ENCODE measurements at places on chromosomes 6 and 20.
A peak's percentile ranks its signal among the peaks of the same experiment; 100 is the strongest.

- no peak for DNase-seq
These were observed 214.4 kb upstream of the DTNBP1 start for GRCh38 chr6:15877231-15877630.

- no peak for DNase-seq
These were observed 165.8 kb upstream of the EEF1E1 start for GRCh38 chr6:8268156-8268555.

DNA sequence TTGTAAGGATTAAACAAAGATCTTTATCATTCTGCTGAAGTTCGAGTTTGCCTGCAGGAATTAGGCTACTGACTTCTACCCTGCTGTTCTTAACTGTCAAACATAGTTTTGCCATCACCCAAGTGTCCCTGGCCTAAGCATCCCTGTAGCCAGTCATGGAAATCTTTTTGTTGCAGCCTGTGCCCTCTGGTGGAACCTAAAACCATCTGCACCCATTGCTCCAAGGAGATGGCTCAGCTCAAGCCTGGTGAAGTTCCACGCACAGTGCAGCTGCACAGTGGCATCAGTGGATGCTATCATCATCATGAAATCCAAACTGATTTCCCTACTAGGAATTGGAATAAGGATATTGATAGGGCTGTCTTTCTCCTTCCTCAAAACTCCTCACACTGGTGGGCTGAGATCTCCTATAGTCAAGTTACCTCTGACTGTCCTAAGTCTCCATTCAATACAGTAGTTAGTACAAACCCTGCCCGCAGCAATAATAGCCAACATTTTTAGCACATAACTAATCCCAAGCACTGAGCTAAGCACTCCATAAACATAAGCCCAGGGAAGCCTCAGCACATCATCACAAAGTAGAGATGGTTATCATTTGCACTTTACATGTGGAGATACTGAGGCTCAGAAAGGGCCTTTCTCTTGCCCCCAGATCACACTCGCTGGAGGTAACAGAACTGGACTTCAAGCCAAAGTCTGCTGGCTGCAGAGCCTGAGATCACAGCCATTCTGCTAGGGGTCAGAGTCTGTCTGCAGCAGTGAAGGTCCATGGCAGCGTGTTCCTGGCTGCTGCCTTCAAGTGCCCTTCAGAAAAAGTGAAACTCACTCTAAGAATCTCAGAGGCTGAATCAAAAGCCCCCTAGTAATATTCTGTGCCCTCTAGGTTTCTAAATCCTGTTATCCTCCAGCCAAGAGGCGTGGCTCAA, 77.2 kb upstream of the MC3R start:
- DNase-seq, result no peak

GRCh38 chr6:100565439-100566104, 100.9 kb upstream of the SIM1 start:
- DNase-seq, result no peak

DNA sequence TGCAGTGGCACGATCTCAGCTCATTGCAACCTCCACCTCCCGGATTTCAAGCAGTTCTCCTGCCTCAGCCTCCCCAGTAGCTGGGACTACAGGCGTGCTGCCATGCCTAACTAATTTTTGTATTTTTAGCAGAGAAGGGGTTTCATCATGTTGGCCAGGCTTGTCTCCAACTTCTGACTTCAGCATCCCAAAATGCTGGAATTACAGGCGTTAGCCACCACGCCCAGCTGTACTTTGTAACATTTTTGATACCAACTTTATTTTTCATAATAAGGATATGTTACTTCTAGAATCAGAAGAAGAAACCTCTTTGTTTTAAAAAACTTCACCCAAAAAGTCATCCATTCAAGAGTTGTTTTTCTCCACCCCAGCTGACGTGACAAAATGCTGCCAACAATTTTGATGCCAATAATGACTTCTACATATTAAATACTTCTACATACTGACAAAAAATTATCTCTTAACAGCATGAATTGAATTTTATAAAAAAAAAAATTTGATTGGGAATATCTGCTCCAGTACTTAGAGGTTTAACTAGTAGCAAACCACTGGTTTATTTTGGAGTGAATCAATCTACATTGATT, 22.5 kb upstream of the PRIM2 start:
- DNase-seq, result no peak

DNA sequence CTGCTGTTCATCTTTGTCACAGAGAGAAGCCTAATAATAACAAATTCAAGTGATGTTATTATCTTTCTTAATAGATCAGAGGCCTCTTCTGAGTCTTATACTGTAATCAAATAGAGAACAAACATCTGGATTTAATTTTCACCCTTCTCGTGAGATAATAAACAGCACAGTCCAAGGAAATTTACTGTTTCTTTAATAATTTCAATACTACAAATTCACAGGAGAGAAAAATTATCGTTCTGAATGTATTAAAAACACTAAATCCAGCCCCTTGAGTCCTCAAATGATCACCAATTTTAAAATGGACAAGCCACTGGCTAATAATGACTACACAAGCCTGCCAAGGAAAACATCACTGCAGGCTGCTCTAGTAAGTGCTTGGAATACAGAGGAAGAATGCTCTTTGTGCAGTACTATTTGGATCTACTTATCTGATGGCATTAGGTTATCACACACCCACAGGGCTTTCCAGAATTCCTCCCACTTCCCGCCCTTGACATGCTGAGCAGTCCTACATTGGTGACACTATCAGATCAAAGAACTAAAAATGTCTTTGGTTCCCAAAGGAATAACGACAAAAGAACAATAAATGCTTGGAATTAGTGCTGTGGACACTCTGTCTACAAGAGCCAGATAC, 38.1 kb downstream of the SYNE1 start:
- no peak for DNase-seq

- no peak for DNase-seq
These were observed 3.8 kb upstream of the IER3 start for GRCh38 chr6:30747902-30748769.

GRCh38 chr6:32190054-32190851, at the start of gene PBX2:
PBX2 (minus strand) TSS chr6:32190202; CDS start chr6:32189915, 287 bp downstream.
- peak; percentile 85 for DNase-seq

GRCh38 chr6:54525731-54526130, 217.5 kb downstream of the TINAG start:
- no peak for DNase-seq

DNA sequence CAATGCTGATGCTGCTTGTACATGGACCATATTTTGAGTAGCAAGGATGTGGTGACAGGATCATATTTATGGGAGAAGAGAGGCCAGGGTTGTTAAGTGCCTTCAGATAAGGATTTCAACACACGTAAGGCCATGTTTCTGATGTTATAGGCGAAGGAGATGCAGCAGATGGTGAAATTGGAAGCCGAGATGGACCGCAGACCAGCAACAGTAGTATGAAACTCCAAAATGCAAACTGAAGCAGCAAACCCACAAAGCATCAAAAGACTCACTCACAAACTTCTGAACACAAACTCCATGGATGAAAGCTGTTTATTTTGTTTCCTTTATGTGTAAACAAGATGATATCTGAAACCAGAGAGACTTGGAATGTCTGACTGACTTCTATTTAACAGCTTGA, 35.6 kb upstream of the LAMP5 start:
- DNase-seq, result no peak

- no peak for DNase-seq
These were observed 715.6 kb upstream of the ID4 start for GRCh38 chr6:19121521-19121920.

- no peak for DNase-seq
These were observed 74.0 kb upstream of the TOP1 start for GRCh38 chr20:40954521-40955165.

DNA sequence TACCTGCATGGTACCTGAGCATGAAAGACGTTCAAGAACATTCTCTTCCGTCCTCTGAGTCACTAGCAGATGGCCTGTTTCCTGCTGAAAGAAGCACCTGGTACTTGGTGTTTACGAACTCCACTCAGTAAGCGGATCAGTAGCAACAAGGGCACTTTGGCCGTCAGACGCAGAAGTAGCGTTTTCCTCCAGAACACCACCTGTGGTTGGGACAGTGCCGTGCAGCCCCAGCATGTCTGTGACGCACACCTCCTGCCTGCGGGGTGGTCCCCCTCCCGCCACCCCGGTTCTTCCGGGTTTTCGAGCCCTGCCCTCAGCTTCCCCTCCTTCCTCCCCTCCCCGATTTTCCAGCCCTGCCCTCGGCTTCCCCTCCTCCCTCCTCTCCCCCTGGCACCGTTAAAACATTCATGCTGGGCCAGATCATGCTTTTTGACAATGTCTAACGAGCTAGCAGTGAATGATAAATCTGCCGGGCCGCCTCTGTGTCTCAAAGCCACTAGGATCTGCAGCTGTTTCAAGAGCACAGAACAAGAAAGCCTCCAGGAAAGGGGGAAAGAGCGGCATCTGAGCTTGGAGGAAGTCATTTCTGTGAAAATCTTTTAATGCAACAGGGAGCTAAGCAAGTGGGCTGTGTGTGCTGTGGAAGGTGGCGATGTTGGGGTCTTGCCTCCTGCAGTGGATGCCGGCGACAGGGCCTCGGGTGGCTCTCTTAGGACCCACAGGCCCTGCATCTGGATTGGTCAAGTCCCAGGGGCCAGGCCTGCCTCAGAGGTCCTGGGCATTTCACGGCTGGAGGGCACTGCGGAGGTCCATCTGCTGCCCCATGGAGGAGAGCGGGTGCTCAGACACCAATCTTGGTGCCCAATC, 207.9 kb downstream of the ERMARD start:
- DNase-seq, result peak; percentile 42

DNA sequence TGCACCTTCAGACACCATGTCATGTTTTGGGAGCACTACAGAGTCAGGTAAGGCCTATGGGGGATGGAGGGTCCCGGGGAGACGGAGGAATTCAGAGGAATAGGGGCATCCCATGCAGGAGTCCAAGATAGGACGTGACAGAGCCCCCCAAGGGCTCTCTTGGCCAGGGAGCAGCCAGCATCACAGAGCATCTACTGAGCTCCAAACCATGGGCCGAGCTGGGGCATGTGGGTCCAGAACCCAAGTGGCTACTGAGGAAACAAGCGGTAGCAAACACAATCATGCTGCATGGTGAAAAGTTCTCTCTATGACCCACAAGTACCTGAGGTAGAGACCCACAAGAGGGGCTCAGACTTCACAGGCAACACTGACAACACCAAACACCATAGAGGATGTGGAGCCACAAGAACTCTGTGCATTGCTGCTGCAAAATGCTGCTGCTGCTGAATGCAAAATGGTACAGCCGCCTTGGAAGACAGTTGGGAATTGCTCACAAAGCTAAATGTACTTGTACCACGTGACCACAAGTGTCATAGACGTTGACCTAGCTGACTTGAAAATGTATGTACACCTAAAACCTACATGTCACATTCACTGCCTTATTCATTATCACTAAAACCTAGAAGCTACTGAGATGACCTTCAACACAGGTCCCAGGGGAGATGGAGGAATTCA, 33.4 kb upstream of the MAS1L start:
- DNase-seq, result no peak

DNA sequence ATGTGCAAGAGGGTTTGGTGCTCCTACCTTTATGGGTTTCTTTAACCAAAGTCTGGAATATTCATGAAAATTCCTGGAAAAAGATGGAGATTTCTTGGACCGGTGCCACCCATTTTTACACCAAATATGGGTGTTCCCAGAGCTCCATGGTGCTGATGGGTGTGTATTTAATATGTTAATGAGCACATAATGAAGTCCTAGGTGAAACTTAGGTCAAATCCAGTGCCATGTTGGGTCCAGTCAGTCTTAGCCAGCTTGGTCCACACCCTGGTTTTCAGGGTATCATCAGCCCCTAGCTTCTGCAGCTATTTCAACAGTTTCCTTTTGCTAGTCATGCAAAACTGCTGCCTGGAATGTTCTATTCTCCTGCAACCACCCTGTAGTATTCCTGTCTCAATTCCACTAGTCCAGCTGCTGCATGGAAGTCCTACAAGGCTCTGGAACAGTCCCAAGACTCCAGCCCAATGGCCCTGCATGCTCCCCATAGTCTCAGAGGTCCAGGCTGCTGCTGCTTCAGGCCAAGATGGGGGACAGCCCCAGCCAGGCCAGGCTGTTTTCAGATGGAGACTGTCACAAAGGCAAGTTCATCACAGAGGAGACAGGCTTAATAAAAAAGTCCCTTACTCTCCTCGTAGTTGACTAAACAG, 31.8 kb downstream of the CST9L start:
- DNase-seq, result no peak

- DNase-seq, result no peak
These were observed 23.5 kb downstream of the CFAP206 start for GRCh38 chr6:87431263-87431662.

DNA sequence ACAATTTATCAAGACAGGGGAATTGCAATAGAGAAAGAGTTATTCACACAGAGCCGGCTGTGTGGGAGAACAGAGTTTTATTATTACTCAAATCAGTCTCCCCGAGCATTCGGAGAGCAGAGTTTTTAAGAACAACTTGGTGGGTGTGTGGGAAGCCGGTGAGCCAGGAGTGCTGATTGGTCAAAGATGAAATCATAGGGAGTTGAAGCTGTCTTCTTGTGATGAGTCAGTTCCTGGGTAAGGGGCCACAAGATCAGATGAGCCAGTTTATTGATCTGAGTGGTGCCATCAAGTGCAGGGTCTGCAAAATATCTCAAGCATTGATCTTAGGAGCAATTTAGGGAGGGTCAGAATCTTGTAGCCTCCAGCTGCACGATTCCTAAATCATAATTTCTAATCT, 50.0 kb upstream of the ECI2 start:
- DNase-seq, result no peak

GRCh38 chr6:14200047-14200446, 82.5 kb downstream of the CD83 start:
- no peak for DNase-seq

DNA sequence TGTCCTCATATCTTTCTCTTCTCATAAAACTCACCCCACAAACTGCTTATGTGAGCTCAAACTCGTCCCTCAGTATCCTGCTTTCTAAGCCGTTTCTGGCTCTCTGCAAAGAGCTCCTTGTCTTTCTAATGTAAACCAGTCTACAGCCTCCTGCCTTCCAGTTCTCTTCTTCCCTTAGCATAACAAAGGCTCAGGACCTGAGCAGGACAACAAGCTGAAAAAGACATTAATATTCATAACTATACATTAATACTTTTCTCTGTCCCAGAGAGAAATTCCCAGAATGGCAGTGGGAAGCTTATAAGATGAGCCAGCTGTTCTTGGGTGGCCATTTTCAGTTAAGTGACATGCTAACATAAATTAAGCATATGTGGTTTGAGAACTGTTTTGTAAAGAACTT, 207.0 kb upstream of the TCF21 start:
- no peak for DNase-seq

DNA sequence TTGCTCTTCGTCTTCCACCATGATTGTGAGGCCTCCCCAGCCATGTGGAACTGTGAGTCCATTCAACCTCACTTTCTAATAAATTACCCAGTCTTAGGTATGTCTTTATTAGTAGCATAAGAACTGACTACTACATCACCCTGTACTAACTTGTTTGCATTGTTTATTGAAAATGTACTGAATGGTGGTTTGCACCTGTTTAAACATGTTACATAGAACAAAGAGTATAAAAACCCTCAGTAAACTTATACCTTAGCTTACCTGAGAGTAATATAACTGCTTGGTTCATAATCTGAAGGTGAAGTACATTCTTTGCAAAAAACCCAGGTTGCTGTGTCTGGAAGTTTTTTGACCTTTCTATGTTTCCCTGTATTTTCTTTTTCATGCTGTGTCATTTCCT, 777.8 kb downstream of the TBC1D32 start:
- no peak for DNase-seq

- no peak for DNase-seq
These were observed 125.1 kb upstream of the CARMIL1 start for GRCh38 chr6:25154034-25154596.

- DNase-seq, result peak; percentile 24
These were observed 96.8 kb downstream of the PSMG4 start for GRCh38 chr6:3355358-3356055.
